ENCODE measurements at places on chromosomes 12 and 14.
A peak's percentile ranks its signal among the peaks of the same experiment; 100 is the strongest.

- DNase-seq: no peak
Observed at GRCh38 chr12:54421879-54422250, 2.8 kb upstream of the ITGA5 start.

- no peak for DNase-seq
Observed at GRCh38 chr12:131919366-131920156, 9.5 kb upstream of the PUS1 start.

- DNase-seq: no peak
Observed at GRCh38 chr14:103008126-103008525, 49.2 kb downstream of the CDC42BPB start.

DNA sequence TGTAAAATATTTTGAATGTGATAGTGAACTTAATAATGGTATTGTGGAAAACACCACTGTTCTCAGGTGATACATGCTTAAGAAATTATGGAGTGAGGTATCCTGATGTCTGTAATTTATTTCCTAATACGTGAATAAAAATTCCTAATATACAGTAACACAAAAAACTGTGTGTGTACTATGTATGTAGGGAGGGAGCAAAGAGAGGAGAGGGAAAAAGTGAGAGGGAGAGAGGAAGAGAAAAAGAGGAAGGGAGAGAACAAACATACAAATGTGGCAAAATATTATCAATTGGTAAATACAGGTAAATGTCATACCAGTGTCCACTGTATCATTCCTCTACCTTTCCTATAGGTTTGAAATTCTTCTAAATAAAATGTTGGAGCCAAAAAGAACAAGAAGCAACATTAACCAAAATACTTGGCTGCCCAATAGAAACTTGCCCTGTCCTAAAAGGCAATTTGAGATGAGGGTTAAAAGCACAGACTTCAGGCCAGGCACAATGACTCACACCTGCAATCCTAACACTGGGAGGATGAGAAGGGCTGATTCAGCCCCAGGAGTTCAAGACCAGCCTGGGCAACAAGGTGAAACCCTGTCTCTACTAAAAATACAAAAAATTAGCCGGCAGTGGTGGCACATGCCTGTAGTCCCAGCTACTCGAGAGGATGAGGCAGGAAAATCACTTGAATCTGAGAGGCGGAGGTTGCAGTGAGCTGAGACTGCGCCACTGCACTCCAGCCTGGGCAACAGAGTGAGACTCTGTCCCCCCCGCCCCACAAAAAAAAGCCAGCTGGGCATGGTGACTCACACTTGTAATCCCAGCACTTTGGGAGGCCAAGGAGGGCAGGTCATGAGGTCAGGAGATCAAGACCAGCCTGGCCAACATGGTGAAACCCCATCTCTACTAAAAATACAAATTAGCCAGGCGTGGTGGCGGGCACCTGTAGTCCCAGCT lies 14.5 kb downstream of the R3HDM2 start:
- DNase-seq: no peak

- DNase-seq: peak; percentile 37
Observed at GRCh38 chr14:64879635-64880220, at the start of gene SPTB. Gene SPTB (minus strand): TSS chr14:64879907. CDS start chr14:64823094, 56,813 bp downstream.

DNA sequence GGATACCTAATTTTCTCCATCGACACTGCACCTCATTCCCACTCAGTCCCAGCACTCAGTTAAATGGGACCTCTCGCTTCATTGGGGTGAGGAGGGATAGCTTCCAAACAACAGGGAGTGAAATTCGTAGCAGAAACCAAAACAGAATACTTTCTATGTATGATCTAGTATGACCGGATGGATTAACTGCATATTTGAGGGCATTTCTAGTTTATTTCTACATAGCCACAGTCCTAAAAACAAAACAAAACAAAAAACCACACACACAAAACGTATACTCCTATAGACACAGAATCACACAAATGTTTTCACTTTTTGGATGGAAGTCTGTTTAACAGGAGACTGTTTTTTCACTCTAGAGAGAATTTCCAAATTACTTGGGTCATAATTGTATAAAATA lies 307.5 kb upstream of the FKBP4 start:
- DNase-seq: no peak

Data from T-helper 2 cell (primary cell).